ENCODE measurements at places on chromosomes 6 and 20.

GRCh38 chr6:11403035-11403601 is 134.4 kb upstream of the TMEM170B start:
- DNase-seq: no peak

GRCh38 chr6:1385129-1386037 is 4.0 kb upstream of the FOXF2 start:
- DNase-seq: no peak

DNA sequence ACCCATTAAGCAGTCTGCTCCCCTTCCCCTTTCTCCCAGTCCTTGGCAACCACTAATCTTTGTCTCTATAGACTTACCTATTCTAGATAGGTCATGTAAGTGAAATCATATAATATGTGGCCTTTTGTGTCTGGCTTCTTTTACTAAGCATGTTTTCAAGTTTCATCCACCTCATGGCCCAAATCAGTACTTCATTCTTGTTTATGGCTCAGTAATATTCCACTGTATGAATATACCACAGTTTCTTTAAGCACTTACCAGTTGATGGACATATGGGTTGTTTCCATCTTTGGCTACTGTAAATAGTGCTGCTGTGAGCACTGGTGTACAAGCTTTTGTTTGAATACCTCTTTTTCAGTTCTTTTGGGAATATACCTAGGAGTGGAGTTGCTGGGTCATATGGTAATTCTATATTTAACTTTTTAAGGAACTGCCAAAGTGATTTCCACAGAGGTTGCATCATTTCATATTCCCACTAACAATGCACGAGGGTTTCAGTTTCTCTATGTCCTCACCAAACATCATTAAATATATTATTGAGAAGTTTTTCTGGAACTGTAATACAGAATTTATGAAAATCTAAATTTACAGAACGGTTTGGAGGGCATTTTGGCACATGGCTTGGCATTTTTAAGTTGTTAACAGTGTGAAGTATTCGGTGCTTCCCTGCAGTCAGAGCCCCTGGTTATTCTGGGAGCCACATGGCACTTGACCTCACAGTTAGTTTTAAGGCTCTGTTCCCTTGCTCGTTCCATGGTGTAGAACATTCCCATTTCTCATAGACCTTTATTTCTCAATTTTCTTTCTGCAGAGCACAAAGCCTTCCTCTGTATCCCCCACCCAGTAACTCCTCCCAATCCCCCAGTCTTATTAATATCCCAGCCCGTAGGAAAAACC is 27.0 kb upstream of the DTNBP1 start:
- DNase-seq: no peak

- no peak for DNase-seq
Observed at GRCh38 chr6:117561128-117561527, 41.2 kb downstream of the GOPC start.

- no peak for DNase-seq
Observed at GRCh38 chr6:84466511-84466910, 239.1 kb upstream of the CEP162 start.

DNA sequence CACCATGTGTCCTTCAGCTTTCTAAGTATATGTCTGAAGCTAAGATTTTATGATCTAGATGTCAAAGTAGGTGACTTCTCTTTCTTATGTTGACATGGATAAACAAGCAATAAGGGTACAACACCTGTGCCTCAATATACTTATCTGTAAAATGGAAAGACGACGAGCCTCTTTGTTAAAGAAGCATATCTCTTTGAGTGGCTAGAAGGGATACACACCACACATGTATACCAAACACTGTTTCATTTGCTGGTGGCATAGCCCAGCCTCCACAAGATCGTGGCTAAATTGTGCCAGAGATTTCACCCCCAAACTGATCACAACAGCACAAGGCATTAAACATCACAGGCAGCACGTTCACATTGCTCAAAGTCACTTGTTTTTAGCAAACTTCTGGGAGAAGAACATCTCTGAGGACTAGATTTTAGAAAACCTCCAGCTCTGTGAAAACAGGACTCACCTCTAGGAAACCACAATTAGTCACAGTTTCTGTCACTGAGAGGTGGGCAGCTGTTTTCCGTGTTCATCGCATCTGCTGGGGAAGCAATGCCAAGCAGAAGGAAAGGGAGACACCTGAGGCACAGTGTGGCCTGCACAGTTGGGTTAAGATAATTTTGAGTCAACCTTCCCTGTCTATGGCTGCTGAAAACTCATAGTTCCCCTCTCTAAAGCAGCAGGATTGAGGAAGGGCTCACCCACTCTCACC is 263.0 kb upstream of the PLCB4 start:
- no peak for DNase-seq

Measured in NCI-H524 (cell line).